Activated CD8-positive, alpha-beta memory T cell treated with anti-CD3 and anti-CD28 coated beads, Interleukin-2, amount 50 U/mL, for 48 hours (primary cell): ENCODE measurements at places on chromosomes 3 and 15.

DNA sequence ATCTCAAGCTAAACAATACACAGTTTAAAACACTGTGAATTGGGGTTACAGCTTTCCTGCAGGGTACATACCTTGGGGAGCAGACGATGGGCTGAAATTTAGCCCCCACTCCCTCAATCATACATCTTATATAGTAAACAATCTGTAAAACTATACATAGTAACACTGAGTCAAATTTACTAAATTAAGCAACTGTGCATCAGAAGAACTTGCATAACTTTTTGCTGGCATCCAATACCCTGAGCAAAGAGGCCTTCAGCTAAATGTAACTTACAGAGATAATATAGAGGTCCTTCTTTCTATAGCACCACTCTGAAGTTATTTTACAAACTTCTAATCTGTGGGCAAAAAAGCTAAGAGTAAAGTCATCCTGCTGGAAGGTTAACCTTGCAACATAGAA lies 603.6 kb upstream of the TGFBR2 start:
- no peak for DNase-seq

DNA sequence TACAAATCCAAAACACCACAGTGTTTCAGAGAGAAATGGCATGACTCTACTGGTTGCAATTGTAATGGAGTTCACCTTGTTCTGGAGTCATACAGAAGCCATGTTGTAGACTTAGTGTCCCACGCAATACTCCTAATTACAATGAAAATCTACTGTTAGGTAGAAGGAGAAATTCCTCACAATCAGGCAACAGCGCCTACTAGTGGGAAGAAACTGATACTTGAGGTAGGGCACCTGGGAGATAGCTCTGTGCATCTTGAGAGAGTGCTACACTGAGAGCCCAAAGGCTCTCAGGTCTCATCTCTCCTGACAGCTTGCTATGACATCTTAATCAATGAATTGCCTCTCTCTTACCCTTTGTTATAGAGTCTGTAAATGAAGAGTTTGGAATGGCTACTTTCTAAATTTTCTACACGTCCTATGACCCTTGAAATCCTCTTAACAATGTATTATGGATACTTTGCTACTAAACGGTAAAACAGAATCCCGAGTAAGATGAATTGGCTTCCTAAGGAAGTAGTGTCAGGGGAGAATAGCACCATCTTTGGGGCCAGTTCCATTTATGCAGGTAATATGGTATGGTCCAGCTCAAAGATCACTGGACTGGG lies 422.7 kb upstream of the TPRG1 start:
- peak; percentile 54 for DNase-seq

DNA sequence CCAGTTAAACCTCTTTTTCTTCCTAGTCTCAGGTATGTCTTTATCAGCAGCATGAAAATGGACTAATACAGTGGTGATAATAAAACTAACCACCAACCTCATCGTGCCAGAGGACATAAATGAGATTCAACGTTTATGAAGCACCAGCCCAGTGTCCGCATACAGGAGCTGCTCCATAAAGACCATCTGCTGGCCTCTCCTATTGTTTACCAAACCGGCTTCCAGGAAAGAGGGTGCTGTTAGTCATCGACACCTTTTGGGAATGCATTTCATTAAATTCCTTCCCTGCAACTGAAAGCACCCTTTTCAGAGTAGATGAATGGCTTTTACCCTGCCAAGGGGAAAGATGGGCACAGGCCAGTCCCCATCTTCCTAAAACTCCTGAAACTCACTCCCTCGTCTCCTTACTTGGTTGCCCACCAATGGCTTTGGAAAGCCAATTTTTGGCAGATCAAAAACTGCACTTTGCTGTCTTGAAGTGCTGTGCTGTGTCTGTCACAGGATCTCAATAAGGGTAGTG lies 122.1 kb downstream of the AQP9 start:
- DNase-seq: no peak

GRCh38 chr3:69539134-69539533 lies 153.2 kb upstream of the FRMD4B start:
- DNase-seq: no peak

GRCh38 chr15:90701880-90702630 lies 15.1 kb upstream of the BLM start:
- no peak for DNase-seq

- peak; percentile 45 for DNase-seq
These were observed 23.9 kb downstream of the ALDH1L1 start for GRCh38 chr3:126156468-126156867.

DNA sequence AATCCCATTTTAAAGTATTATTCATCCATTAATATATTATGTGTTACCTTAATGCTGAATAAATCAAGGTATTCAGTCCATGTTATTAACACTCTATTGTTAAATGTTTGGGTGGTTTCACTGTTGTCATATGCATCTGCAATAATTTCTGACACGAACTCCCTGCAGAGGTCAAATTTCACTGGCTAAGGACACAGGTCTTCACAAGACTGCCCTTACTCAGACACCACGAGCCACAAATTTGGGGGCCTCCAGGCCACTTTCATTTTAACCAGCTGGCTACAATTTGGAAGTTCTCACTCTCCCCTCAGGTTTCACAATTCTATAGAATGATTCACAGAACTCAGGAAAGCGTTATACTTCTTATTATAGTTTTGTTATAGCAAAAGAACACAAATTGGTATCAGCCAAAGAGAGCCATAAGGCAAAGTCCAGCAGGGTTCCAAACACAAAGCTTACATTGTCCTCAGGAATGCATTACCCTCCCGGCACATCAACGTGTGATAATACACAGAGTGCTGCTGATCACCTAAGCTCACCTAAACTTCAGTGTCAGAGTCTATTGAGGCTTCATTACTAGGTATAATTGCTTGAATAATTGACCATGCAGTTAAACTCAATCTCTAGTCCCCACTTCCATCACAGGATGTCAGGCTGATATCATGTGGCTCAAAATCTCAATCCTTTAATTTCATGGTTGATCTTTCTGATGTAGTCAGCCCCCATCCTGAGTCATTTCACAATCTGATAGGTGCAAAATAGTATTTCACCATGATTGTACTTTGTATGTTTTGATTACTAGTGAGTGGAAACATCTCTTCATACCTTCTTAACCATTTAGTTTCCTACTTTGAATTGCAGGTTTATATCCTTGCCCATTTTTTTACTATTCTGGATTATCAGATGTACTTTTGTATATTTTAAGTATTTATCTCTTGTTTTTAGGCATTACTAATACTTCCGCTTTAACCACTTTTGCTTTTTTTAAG lies 441.4 kb upstream of the AGTR1 start:
- DNase-seq: no peak

DNA sequence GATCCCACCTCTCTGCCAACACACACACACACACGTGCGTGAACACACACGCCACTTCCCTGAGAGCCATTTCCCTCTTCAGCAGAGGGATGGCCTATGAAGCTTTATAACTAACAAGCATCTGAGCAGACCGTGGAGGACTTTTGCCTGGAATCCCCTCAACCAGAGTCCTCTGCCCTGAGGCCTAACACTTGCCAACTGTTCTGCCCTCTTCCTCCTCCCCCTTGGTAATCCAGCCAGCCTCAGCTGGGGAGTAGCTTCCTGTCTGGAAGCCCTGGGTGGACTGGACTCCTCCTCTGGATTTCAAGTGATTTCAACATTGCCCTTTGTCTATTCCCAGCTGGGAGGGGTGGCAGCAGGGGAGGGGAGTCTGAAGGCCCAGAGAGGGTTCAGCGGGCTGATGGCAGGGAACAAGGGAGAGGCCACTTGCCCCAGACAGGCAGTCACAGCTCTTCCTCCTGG lies 68.4 kb upstream of the HACD2 start:
- no peak for DNase-seq

DNA sequence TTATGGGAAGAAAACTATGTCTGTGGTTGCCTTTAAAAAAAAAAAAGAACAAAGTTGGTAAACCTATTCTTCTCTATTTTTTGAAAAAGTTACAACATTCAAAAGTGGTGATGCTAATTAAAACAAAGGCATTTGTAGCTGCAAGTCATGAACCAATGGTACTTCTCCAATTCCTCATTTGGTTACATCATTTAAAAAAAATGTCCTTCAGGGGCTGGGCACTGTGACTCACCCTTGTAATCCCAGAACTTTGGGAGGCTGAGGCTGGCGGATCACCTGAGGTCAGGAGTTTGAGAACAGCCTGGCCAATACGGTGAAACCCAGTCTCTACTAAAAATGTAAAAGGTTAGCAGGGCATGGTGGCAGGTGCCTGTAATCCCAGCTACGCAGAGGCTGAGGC lies 574.6 kb downstream of the VGLL3 start:
- no peak for DNase-seq

DNA sequence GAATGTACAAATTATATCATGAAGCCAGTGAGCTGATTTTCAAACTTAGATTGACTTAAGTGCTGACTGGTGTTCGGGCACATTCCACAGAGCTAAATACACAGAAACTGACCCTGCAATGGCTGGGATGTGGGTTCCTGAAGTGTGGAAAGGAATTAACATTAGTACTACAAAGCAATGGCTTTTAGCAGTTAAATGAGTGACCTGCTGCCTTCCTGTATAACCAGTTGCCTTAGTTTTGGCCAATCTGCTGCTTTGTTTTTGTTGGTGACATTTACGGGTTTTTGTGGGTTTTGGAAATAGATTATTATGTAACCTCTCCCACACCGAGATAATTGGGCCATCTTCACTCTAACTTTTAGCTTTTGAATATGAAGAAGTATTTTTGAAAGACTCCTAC lies 2.4 kb upstream of the SKIC8 start:
- no peak for DNase-seq

DNA sequence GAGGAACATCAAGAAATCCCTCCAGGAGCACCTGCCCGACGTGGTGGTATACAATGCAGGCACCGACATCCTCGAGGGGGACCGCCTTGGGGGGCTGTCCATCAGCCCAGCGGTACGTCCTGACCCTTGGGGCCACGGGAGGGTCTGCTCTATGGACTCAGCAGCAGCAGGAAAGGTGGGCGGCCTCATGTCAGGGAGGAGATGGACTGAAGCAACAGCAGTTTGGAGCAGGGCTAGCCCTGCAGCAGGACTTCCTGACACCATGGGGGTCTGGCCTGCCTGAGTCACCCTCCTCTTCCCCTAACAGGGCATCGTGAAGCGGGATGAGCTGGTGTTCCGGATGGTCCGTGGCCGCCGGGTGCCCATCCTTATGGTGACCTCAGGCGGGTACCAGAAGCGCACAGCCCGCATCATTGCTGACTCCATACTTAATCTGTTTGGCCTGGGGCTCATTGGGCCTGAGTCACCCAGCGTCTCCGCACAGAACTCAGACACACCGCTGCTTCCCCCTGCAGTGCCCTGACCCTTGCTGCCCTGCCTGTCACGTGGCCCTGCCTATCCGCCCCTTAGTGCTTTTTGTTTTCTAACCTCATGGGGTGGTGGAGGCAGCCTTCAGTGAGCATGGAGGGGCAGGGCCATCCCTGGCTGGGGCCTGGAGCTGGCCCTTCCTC lies 24.2 kb downstream of the HDAC11 start:
- no peak for DNase-seq

GRCh38 chr3:54875596-54876268 lies 52.1 kb downstream of the LRTM1 start:
- no peak for DNase-seq

- no peak for DNase-seq
These were observed 1.9 kb downstream of the CAPN7 start for GRCh38 chr3:15207836-15208504.

GRCh38 chr15:78855746-78856145 lies 16.9 kb upstream of the MORF4L1 start:
- no peak for DNase-seq

- DNase-seq: no peak
These were observed 236.0 kb downstream of the VPS13C start for GRCh38 chr15:61824291-61824690.

GRCh38 chr3:16838561-16838960 lies 46.2 kb upstream of the PLCL2 start:
- no peak for DNase-seq
